Fibroblast of skin of right biceps (primary cell): ENCODE measurements at places on chromosomes 4 and X.

- DNase-seq, result peak; percentile 60
Observed at GRCh38 chr4:27789773-27790172, 929.1 kb downstream of the STIM2 start.

DNA sequence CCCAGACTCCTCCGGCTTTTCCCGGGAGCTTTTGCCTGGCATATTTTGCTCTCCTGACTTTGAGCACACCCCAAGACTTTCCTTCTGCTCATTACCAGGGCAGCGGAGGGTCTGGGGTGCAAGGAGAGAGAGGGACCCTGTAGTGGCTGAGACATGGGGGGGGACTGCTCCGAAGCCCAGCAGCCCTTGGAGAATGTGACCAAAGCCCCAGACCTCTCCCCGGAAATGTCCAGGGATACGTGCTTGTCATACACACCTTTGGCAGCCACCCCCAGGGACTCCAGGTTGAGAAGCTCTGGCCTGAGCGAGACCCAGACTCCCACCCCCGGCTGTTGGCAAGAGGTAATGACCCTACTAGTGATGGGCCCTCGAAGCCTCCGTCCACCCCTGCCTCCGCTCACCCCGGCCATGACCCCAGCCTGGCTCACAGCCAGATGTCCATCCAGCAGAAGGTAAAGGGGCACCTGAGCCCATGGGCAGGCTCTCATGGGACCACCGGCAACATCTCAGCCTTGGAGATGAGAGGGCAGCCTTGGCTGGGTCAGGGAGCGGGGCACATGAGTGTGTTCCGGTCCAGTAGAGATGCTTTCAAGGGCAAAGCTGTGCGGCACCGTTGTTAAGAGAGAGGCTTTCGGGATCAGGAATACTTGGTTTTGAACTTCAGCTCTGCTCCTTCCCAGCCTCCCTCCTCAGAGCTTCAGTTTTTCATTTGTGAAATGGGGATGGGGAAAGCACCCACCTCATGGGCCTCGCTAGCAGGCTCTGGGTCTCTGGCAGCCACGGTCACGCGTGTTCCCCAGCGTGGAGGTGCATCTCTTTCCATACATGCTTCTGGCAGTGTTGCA, 2.0 kb downstream of the PSAPL1 start:
- no peak for DNase-seq

- no peak for DNase-seq
Observed at GRCh38 chr4:44425614-44426208, 22.9 kb downstream of the KCTD8 start.

DNA sequence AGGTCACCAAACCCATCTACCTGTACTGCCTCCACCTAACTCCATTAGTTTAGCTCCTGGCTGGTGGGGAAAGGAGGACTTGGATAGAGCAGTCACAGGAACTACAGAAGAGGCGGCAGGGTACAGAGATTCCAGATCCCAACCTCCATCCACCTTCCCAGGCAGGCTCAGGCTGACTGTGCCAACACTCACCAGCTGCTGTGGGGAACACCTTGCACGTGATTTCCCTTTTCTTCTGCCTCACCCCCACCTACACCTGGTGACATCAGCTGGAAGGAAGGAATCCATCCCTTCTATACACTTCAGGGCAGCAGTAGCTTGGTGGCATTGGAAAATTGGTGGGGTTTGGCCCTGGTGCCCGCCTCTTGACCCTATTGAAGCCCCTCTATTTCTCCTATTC, 41.5 kb downstream of the EFNB1 start:
- DNase-seq, result no peak

DNA sequence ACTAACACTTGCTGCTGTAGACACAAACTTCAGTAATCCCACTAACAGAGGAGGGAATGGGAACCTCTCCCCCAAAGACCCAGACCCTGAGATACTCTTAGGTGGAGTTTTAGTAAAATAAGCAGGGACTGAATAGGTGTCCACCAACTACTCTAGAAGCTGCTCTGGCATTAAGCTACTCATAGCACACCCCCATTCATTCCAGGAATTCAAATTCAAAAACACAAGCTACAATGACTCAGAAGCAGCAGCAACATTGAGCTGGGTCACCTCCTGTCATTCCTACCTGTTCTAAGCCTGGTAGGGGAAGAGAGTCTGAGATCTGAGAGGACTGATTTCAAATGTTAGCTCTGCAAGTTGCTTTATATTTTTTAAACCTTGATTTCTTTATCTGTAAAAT, 135.4 kb upstream of the FRMPD4 start:
- peak; percentile 8 for DNase-seq

DNA sequence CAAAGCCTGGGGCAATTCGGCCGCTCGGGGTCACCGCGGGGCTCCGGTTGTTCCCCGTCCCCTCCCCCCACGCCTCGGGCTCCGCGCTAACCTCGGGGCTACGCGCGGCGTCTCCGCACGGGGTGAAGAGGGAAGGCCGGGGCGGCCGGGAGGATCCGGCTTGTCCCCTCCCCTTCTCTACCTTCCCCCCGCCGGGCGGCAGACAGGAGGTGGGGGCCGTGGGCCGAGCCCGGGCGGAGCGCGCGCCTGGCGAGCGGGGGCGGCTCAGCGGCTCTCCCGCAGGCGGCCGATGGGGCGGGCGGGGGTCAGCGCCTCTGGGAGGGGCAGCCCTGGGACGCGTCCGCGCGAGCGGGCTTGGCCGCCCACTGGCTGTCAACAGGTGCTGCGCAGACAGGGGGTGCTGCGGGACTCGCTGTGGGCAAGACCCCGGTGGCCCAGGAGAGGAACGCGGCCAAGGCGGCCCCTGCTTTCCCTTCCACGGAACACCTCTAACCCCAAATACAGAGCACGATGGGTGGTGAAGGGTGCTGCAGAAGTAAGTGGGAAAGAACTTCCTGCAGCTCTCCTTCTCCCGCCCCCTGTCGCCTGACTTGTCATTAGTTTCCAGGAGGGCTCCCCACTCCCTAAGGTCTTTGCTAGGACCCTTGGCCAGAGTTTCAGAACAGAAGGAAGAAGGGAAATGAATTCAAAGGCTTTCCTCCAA, at the start of gene PDGFC:
TSS of gene PDGFC (minus strand) at position 124 of the 703 bp plus-strand sequence. CDS start 896 bp downstream, outside the sequence.
- peak; percentile 73 for DNase-seq

- DNase-seq, result no peak
Observed at GRCh38 chr4:184438375-184438774, 36.0 kb downstream of the IRF2 start.

GRCh38 chr4:46844325-46844917, 64.6 kb downstream of the COX7B2 start:
- DNase-seq, result peak; percentile 47

DNA sequence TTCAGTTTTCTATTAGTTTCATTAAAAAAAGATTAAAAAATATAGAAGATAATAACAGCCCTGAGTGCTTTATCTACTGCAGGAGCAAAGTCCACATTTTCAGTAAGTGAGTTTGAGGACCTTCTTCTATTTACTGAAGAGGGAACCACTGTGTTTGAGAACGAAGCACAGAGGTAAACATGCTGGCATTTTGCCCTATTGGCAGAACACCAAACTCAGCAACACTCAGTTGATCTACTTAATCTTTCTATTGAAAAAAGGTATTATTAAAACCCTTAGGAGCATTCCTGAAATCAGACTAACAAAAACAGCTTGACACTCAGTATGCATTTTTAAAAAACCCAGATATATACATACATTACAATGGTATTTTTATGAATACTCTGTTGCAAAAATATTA, 1496.7 kb downstream of the TECRL start:
- DNase-seq, result no peak

- no peak for DNase-seq
Observed at GRCh38 chr4:185192059-185192458, 11.7 kb downstream of the CFAP97 start.

- peak; percentile 7 for DNase-seq
Observed at GRCh38 chr4:59945277-59945676, 1254.8 kb upstream of the ADGRL3 start.

DNA sequence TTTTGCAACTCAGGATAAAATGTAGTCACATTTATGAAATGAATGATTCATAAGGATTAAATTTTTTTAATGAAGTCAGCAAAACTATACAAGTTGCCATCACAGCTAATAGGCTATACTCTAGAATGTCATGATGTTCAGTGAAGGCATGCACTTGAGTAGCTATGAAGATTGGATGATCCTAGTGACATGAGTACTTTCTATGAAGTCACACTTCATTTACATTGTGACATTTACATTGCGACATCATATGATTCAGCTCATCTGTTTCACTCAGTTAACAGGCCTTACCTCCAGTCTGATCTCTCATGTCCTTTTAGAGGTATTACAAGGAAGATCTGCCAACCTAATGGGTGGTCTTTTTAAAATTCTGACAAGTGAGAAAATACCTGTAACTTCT, 82.7 kb upstream of the FGF13 start:
- no peak for DNase-seq

GRCh38 chrX:40064055-40064597, 33.6 kb downstream of the BCOR start:
- no peak for DNase-seq

- no peak for DNase-seq
Observed at GRCh38 chr4:58477950-58478349, 1367.8 kb upstream of the IGFBP7 start.

GRCh38 chr4:90960433-90960832, 833.2 kb downstream of the CCSER1 start:
- DNase-seq, result no peak

- peak; percentile 82 for DNase-seq
Observed at GRCh38 chr4:13984991-13985800, 357.7 kb upstream of the BOD1L1 start.

DNA sequence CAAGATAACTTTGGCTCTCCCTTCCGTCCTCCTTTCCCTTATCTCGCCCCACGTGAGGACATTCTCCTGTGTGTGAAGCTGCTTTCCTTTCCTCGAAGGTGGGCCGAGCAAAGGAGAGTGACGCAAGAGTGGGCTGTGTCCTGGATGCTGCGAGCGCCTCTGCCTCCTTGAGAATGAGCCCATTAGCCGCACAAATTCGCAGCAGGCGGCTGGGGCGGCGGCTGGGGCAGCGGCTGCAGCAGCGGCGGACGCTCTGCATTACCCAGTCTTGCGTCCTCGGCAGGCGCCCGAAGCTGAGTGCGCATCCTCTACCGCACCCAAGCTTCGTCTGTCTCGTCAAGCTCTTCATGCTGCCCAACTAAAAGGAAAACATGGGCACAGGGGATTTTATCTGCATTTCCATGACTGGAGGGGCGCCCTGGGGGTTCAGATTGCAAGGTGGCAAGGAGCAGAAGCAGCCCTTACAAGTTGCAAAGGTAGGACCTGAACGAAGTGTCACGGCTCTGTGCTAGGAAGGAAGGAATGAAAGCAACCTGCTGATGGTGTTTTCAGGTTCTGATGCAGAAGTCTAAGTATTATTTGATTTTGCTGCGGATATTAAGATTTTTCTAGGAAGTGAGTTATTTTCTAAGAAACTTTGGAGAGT, at the start of gene SYNPO2:
TSS of gene SYNPO2 (plus strand) at position 189 of the 646 bp plus-strand sequence. CDS start at position 372, 183 bp downstream.
- peak; percentile 88 for DNase-seq

GRCh38 chr4:102399021-102399420, 53.7 kb upstream of the SLC39A8 start:
- no peak for DNase-seq

DNA sequence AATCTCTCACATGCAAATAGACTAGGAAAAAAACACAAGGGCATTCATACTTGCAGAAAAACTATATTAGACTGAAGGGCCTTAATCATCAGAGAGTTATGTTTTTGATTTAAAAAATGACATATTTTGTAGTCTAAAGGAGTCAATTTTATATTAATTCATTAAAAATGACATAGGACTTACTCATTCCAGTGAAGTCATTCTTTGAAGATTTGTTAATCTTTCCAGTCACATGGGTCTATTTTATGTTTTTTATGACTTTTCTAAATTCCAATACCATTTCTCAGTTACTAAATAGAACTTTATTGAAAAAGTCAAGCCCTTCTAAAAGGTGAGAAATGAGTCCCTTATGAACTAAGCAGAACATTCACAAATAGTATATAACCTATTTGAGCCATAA, 743.8 kb upstream of the INTU start:
- DNase-seq, result peak; percentile 82

DNA sequence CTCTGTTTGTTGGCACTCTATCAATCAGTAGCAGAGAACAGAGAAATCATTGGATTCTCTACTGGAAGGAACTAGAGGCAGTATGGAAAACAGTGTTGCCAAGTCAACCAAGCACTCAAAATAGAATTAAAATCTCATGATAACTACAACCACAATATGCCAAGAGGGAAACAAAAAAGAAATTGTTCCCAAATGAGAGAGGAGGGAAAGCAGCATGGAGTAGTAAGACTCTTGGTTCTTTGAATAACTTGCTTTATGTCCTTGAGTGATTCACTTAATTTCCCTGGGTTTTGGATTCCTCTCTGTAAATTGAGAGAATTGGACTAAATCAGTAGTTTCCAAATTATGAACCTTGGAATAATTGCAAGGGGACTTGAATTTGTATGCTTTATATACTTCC, 285.5 kb upstream of the ANKRD50 start:
- no peak for DNase-seq

DNA sequence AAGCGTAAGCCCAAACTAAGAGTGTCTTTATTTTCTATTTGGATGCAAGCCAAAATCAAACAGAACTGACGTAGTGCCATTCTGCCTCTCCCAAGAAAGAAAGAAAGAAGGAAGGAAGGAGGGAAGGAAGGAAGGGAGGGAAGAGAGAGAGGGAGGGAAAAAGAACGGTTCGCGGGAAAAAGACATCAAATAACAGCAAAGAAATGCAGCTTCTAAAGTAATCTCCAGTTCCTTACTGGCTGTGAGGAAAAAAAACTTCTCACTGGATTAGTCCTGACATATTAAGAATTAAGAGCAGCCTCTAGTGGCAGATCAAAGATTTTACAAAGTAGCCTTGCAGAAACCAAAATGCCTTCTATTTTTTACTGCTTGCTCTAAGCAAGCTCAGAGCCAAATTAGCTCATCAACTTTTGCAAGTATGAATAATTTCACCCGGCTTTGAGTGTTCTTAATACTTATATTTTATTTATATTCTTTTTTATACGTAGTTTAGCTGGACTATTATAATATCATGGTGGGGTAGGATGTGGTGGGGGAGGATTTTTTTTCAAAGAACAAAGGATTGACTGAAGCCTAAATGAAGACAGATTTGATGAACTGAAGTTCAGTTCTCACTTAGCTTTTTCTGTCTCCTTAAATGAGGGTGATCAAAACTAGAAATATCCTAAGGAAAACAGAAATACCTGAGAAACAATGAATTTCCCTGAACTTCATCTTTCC, 36.6 kb downstream of the PITX2 start:
- peak; percentile 72 for DNase-seq

- peak; percentile 55 for DNase-seq
Observed at GRCh38 chr4:15779306-15779705, 1.2 kb downstream of the CD38 start.

GRCh38 chr4:94714365-94715160, 43.2 kb upstream of the BMPR1B start:
- peak; percentile 93 for DNase-seq

DNA sequence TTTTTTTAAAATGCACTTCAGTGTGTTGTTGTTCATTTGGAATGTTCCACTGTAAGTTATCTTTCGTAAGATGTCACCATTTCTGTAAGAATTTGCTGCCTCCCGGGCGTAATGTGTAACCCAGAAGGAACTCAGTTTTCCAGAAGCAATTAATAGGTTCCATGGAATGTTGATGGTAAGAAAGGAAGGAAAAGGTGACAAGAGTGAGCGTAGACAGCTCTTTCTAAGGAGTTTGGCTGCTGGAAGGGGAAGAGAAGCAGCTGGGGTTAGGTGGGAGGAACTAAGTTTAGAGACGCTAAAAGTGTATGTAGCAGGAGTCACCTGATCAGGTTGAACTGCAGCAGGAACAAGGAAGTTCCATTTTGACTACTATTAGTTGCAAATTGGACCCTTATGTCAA, 35.9 kb downstream of the PNMA5 start:
- peak; percentile 19 for DNase-seq

GRCh38 chrX:120617996-120618630, 11.7 kb downstream of the C1GALT1C1 start:
- DNase-seq, result no peak

- DNase-seq, result no peak
Observed at GRCh38 chr4:90078440-90078839, 48.8 kb upstream of the CCSER1 start.

- DNase-seq, result no peak
Observed at GRCh38 chr4:61427818-61428495, 227.8 kb downstream of the ADGRL3 start.
